ENCODE measurements at places on chromosomes 4 and X.
A peak's percentile ranks its signal among the peaks of the same experiment; 100 is the strongest.

GRCh38 chr4:140266958-140267568, 106.4 kb upstream of the SCOC start:
- DNase-seq = no peak

DNA sequence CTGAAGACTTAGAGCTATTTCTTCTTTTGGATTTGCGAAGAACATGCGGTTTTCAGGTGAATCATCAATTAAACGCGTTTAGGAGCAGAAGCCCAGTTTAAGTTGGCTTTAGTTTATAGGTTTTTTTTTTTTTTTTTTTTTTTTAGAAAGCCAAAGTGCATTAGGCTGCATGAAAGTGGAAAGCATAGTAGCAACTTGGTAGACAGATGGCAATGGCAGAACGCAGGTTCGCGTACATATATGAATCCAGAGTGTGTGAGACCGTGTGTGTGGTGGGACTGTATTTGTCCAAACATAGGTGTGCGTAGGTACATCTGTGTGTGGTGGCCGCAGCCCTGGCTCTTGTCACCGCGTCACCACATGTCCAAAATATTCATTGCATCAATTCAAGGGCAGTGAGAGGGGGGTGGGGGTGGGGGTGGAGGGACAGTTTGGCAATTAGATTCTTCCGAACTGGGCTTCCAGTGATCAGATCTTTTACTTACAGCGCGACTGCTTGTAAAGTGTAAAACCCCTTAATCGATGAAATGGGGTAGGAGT, 901 bp downstream of the JADE1 start:
- DNase-seq = peak; percentile 52

DNA sequence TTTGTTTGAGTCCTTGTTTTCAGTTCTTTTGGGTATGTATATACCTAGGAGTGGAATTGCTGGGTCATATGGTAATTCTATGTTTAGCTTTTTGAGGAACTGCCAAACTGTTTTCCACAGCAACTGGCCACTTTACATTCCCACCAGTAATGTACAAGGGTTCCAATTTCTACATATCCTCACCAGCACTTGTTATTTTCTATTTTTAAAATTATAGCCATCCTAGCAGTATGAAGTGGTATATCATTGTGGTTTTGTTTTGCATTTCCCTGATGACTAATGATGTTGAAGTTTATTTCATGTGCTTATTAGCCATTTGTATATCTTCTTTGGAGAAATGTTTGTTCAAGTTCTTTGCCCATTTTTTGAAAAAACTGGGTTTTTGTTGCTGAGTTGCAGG, 39.6 kb downstream of the TMEM164 start:
- DNase-seq = no peak

GRCh38 chrX:11138498-11139390, 27.6 kb downstream of the HCCS start:
- DNase-seq = no peak

GRCh38 chrX:39619182-39620009, 478.4 kb downstream of the BCOR start:
- peak; percentile 13 for DNase-seq

GRCh38 chr4:92128676-92129075, 175.1 kb upstream of the GRID2 start:
- DNase-seq = no peak

GRCh38 chrX:145041486-145041885, 205.8 kb upstream of the SPANXN1 start:
- no peak for DNase-seq

- DNase-seq = no peak
These were observed 10.9 kb upstream of the FGF16 start for GRCh38 chrX:77436271-77436670.

DNA sequence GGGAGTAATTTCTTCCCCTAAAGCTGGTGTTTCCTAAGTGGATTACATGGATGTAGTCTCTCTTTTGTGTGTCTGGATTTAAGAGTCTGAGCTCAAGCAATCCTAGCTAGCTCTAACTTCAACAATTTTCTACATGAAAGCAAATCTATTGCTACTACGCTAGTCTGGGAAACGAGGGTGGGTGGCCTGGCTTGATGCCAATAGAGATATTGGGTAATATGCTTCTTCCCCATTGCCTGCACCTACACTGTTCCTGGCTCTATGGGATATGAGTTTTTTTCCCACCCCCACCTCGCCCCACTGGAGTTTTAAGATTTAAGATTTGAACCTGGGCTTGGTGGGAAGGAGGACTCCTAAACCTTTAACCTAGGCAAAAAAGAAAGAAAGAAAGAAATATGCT, 158.8 kb downstream of the RBM46 start:
- DNase-seq = no peak

GRCh38 chrX:68919707-68920106, 90.9 kb downstream of the EFNB1 start:
- DNase-seq = no peak

- no peak for DNase-seq
These were observed 13.8 kb downstream of the FRYL start for GRCh38 chr4:48766131-48766792.

DNA sequence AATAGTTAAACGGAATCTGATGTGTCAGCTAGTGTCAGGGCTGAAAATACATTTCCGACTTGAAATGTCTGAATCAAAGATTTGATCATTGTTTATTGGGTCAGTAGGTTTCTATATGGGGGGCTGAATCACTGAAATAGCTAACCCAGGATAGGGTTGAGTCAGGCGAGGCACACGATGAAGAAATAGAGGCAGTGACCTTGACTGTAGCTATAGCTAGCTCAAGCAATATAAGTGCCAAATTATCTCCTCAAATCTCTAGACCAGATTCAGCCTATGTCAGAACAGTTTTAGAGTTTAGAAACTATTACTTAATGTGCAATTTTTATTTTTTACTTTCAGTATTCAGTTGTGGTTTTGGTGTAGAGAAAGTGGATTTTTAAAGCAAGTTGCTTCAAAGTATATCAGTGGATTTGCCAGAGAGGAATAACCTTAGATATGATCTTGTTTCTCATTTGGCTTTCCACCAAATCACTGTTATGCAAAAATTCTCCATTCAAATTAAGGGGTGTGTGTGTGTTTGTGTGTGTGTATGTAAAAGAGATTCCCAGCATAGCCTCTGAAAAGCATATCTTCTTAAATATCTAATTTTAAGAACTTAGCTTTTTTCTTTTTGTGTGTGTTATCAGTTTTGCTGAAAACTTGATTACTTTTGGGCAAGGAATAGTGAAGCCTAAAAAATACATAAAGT, 100.3 kb upstream of the RPL34 start:
- no peak for DNase-seq

GRCh38 chr4:83686166-83686565, 150.3 kb downstream of the GPAT3 start:
- DNase-seq = no peak

- no peak for DNase-seq
These were observed 44.6 kb upstream of the GYPA start for GRCh38 chr4:144185086-144185485.

- DNase-seq = no peak
These were observed 284.1 kb downstream of the CHIC1 start for GRCh38 chrX:73847100-73847499.

- no peak for DNase-seq
These were observed 227.2 kb downstream of the FAT4 start for GRCh38 chr4:125541836-125542385.

DNA sequence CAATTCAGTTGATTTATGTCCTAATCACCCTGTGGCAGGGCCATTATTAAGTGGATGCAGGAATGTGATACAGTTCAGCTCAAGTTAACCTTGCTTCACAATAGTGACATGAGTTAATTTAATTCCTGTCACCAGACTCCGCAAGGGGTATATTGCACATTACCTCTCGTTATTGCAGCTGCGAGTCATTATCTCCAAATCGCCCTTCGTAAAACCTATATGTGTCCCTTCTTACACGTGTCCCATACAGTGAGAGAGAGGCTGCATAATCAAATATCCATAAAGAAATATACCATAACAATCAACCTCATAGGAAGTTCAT, 369.9 kb upstream of the ANXA10 start:
- no peak for DNase-seq

DNA sequence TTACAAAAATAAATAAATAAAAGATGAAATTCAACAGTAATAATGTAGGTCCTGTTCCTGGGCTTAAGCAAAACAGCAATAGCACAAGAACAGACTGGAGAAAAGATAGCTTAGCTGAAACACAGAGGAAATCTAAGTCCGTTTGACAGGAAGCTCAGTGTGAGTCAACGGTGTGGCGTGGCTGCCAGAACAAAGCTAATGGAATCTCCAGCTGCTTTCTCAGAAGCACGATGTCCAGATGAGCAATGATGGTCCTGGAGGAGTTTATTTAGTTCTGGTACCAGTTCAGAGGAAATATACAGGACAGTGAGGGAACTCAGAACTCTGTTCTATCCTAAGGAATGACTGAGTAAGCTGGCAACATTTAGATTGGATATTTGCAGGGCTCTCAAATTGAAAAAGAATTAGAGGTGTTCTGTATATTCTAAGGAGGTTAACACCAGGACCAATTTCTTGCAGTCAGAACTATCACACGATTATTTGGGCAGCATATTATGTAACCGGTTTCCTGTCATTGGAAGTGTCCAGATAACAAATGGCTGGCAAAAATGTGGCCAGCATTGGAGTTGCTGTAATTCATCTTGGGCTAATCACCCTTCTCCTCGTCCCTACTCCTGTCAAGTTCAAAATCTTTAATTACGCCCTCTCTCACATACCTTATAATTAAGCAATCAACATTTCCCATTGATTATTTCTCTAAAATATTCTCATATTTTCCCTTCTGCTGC, 12.7 kb downstream of the GAB3 start:
- no peak for DNase-seq

- no peak for DNase-seq
These were observed 1.8 kb downstream of the SGMS2 start for GRCh38 chr4:107826421-107826980.

GRCh38 chr4:175407926-175408325, 404.1 kb downstream of the GPM6A start:
- no peak for DNase-seq

Data from NCI-H345 (cell line).